ENCODE measurements at places on chromosomes 1 and 21.
A peak's percentile ranks its signal among the peaks of the same experiment; 100 is the strongest.

DNA sequence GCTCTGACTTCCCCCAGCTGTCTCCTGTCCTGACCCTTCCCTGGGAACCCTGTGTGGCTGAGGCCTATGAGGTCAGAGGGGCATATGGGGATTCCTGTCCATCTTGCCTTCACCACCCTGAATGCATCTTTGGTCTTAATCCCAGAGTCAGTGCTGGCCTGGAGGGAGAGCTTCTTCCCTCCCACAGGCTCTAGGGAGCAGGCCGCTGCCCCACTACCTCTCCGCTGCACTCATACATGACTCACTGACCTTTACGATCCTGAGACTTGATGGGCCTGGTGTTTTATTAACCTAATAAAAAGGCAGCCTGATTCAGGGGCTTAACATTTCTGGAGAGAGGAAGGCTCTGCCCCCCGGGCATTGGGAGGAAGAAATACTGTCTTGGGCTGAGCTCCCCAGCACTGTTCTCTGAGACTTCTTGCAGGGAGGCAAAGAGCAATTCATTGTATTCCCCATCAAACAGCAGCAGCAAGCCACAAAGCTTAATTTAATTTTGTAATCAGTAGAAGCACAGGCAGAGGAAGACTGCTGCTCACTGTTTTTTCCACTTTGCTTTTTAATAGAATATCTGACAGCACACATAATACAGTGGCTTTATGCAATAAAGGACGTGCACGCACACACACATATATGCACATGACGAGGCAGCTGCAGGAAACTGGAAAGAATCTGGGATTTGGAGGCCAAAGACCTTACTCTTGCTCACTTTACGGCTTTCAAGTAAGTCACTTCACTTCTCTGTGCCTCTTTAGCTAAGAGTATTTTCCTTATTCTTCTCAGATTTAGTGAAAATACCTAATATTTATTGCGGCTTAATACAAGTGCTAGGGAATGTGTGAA lies 89.2 kb upstream of the GRIK3 start:
- no peak for DNase-seq

GRCh38 chr1:47950471-47950870 lies 46.7 kb downstream of the TRABD2B start:
- no peak for DNase-seq

- no peak for DNase-seq
These were observed 55.3 kb upstream of the TARDBP start for GRCh38 chr1:10957133-10957532.

GRCh38 chr1:156615946-156616345 lies 3.3 kb upstream of the HAPLN2 start:
- no peak for DNase-seq

GRCh38 chr1:157105298-157105987 lies 5.8 kb upstream of the ETV3L start:
- DNase-seq, result no peak

- peak; percentile 45 for DNase-seq
These were observed 11.7 kb downstream of the LAX1 start for GRCh38 chr1:203776636-203777035.

- DNase-seq, result no peak
These were observed 13.7 kb upstream of the BEND5 start for GRCh38 chr1:48790397-48790796.

- DNase-seq, result peak; percentile 36
These were observed 423 bp downstream of the URB1 start for GRCh38 chr21:32392299-32392879.

DNA sequence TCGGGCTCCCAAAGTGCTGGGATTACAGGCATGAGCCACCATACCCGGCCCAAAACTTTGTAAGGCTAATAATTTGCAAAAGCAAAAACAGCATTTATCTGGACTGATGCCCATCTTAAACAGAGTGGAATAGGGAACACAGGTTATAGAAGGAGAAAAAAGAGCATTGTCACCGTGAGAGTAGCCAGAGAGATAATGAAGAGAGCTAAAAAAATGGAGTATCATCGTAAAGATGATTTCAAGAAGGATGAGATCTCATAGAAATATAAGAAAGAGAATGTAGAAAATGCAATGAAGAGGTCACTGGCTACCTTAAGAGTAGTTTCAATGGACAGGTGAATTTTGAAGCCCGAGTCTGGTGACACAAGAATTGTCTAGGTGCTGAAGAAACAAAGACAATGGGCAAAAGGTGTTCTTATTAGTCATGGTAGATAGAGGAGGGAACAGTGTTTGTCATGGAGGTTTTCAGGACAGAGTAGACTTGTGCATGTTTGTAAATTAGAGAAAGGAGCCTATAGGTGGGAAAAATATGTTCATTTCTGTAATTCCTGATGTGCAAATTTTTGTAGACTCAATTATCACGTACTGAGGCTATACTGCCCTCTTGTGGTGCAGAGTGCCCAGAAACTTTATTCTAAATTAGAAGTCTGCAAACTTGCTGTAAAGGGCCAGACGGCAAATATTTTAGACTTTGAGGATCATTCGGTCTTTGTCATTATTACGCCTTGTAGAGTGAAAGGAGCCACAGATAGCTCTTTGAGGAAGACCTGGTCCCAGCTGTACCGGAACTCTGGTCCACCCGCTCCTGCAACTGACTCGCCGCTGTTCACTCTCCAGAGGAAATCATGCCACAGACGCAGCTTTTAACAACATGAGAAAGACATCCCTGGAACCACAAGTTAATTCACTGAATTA lies 8.1 kb upstream of the TMEM183A start:
- DNase-seq, result peak; percentile 67

DNA sequence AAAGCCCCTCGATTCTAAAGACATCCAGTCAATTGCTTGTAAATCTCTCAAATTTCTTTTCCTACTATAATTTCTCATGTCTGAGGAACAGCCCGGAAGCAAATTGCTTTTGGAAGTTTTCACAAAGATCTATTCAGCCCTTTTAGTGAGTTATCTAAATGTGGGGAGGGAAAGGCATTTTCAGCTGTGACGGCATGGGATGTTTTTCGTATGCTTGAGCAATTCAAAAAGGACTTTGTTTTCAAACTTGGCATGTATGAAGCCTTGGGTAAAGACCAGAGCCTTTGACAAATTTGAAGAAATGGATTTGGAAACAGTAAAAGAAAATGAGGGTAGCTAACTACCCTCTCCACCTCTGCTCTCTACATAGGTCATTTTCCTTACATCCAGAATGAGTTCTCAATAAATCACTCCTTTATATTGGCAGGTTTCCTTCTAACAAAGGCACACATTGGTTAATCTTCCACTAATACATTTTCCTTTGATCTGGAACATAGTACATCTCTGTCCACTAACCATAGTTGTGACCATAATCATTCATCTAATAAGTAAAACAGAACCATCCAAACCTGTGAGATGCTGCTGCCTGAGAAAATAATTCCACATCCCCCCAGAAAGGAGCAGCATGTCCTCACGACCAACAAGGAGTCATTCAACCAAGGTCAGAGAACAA lies 66.1 kb upstream of the ADAM30 start:
- no peak for DNase-seq

GRCh38 chr1:112849425-112850033 lies 106.5 kb downstream of the SLC16A1 start:
- DNase-seq, result peak; percentile 79

- DNase-seq, result no peak
These were observed 96.2 kb downstream of the LAMC2 start for GRCh38 chr1:183282101-183282855.

DNA sequence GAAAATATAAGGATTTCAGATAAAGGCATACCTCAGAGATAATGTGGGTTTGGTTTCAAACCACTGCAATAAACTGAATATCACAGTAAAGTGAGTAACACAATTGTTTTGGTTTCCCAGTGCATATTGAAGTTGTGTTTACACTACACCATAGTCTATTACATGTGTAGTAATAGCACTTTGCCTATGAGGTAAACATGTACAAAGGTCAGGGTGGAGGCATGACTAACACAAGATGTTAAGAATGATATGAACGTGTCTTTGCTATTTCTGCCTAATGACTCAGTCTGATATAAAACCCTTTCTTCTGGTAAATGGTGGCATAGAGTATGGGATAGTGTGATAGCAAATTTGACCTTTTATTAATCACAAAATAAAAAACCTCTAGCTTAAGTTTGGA lies 621.5 kb upstream of the ADGRL2 start:
- DNase-seq, result no peak

DNA sequence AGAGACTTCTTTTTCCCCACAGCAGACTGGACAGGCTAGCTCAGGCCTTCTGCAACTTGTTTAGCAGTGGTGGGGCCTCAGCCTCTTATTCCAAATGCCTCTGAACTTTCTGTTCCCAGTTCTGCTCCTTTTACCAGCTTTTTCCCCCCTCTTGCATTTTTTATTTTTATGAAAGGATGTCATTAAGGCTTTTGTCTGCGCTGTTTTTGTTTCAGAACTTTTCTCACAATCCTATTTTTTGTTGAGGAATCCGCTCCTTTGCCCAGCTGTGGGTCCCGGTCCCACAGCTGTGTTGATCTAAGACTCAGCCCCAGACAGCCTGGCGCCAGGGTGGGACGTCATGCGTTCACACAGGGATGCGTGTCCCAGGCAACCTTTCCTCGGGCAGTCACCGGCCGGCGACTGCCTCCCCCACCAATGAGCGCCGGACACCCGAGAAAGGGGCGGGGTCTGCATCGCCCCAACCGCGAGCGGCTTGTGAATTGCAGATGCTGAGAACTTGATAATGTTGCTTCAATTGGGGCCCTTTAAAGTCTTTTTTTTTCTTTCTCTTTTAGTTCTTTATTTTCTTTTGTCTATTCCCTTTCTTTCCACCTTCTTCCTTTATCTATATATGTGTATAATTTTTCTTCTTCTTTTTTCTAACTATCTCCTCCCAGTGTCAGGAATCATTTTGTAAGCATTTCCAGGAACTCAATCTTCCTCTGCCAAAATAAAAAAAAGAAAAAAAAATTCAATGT lies 3.0 kb upstream of the ID3 start:
- peak; percentile 96 for DNase-seq

DNA sequence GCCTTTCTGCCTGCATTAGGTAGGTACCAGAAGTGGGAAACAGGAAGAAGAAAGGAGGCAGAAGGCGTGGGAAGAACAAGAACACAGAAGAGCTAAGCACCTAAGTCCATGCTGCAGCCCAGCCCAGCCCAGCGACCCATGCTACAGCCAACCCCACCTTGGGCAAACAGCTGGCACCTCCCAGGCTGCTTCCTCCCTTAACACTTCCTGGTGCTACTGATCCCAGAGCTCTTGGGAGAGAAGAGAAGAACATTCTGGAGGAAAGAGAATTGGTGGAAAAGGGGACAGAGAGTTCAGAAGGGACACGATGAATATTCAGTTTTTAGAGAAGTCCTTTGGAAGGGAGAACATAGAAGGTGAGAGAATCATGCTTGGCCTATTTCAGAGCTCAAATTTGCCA lies 28.5 kb downstream of the PLEKHA6 start:
- no peak for DNase-seq

DNA sequence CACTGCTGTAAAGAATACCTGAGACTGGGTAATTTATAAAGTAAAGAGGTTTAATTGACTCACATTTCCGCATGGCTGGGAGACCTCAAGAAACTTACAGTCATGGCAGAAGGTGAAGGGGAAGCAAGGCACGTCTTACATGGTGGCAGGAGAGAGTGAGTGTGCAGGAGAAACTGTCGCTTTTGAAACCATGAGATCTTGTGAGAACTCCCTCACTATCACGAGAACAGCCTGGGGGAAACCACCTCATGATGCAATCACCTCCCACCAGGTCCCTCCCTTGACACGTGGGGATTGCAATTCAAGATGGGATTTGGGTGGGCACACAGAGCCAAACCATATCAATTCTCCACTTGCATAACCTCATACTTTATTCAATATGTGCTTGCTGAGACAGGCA lies 76.6 kb downstream of the GIPC2 start:
- DNase-seq, result no peak

- DNase-seq, result no peak
These were observed 1.9 kb upstream of the SLFNL1 start for GRCh38 chr1:41023279-41023990.

DNA sequence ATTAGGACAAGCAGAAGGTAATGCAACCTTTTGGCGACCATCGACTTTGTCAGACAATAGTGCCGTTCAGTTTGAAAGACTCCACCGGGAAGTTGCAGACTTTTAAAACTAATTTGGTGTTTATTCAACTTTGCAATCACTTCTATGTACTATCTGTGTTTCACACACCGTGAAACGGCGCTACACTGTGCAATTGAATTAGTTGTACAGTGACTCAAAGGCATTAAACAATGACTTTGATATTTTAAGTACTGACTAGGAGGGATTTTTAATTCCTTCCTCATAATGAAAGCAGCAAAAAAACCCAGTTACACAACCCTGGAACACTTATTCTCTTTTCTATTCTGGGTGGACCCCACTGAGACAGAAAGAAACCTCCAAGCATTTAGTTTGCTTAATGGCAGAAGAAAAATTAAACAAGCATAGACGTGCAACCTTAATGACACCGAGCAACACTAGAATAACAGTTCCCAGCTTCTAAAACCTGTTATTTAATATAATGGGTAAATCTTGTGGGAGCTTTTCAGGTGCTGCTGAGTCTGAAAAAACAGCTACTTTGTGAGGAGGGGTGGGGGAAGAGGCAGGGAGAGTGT lies 176.8 kb downstream of the LMO4 start:
- no peak for DNase-seq

GRCh38 chr1:51294566-51295184 lies 35.7 kb downstream of the TTC39A start:
- no peak for DNase-seq

- no peak for DNase-seq
These were observed 15.5 kb downstream of the SLC2A1 start for GRCh38 chr1:42943166-42943565.

GRCh38 chr1:38053416-38054091 lies 7.0 kb upstream of the POU3F1 start:
- DNase-seq, result peak; percentile 91

- DNase-seq, result no peak
These were observed 457.0 kb downstream of the USP25 start for GRCh38 chr21:16186742-16187141.

- DNase-seq, result no peak
These were observed 3.6 kb downstream of the ECM1 start for GRCh38 chr1:150511551-150511950.

- DNase-seq, result no peak
These were observed 36.3 kb downstream of the ANKRD13C start for GRCh38 chr1:70318191-70318590.

DNA sequence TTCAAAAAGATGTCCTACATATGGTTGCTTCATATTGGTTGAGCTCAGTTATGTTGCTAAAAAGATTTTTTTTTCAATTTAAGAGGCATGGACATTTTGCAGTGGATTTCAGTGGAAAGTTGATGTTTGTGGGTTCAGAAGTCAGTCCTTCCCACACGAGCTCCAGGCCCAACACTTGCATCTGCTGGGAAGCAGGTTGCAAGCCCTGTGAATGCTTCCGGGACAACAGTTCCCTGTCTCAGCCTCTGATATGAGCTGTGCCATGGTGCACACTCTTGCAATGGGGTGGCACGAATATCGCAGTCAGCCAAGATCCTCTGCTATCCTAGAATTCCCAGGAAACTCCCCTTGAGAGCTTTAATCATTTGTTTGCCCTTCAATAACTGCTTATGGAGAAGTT lies 30.3 kb upstream of the ABCG1 start:
- no peak for DNase-seq

- DNase-seq, result no peak
These were observed 56.8 kb upstream of the HTR1D start for GRCh38 chr1:23274134-23274505.
